ENCODE measurements at places on chromosomes 2 and 18. TPM values are rescaled to one million over a fixed set of nuclear protein-coding genes. Genes with fewer than 3 reads are reported as not detected.

Gene ACVR1C
- 0.07 TPM for total RNA-seq

Gene IL1B
- 0.65 TPM for total RNA-seq

DNA sequence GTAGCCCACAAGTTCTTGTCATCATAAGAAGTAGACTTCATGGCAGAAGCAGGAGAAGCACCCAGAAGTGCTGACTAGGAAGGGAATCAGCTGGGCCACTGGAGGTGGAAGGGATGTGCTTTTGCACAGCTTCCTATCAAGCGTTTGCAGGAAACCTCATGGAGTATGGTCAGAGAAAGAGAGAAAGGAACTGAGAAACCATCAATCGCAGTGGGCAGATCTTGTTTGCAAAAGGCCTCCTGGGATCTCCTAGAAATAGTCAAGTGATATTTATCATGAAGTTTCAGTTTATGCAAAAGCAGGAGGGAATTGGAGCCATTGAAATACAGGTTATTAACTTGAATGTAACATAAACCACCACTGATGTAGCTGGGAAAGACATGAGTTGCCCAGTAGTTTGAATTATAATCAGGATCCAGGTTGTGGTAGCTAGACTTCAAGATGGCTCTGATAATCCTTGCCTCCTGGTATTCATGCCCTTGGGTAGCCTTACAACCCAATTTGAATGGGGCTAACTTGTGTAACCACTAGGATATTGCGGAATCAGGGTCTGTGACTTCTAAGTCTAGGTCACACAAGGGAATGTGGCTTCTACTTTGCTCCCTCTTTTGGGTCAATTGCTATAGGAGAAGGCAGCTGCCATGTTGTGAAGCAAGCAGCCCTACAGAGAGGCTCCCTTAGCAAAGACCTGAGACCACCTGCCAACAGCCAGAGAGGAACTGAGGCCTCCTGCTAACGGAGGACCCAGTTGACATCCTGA is 69.8 kb upstream of the TCF4 start:
- no peak for DNase-seq

GRCh38 chr18:78238404-78239089 is 741.1 kb upstream of the SALL3 start:
- no peak for DNase-seq

DNA sequence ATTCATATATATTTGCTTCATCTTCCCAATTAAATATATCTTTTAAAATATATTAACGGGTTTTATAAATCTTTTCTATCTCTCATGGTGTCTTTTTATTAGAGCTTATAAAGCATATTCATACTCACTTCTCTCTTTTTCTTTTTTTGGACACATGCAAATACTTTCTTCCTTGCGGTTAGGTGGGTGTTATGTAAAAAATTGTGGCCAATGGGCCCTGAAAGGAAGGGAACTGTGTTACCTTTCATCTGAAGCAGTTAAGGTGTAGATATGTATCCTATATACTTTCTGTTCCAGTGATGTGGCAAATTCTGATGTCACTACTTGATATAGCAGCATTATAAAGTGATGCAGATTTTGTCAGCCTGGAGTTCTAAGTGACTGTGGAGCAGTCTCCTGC is 714.5 kb downstream of the PLCL1 start:
- DNase-seq: no peak

Gene POTEI
- not detected for total RNA-seq

DNA sequence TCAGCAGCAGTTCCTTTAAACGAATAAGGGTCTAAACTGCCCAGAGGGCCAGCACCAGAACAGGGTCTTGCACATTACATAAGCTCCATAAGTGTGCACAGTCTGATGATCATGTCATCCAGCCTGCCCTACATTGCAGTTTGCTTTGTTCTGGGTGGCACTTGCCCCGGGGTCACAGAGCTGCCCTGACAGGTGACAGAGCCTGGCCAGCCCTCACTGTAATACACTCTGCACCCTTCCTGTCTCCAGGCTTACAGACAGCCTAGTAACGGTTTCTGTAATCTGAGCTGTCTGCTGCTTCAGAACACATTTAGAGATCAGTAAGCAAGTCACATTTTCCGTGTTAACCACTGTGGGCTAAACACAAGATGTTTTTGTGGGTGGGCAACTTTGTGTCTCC is 213.3 kb downstream of the FAM210A start:
- no peak for DNase-seq

Gene ATG4B
- 72.5 TPM for total RNA-seq

- DNase-seq: no peak
Observed at GRCh38 chr2:118350621-118351020, 262.4 kb downstream of the INSIG2 start.

- no peak for DNase-seq
Observed at GRCh38 chr2:40038646-40039045, 259.6 kb upstream of the THUMPD2 start.

Gene SDC1
- total RNA-seq: 134 TPM
